ENCODE measurements at places on chromosomes 2 and 18. TPM values are rescaled to one million over a fixed set of nuclear protein-coding genes. Genes with fewer than 3 reads are reported as not detected.

- no peak for DNase-seq
- H3K4me3 ChIP-seq, result no peak overlapping the region
- H3K27ac ChIP-seq, result no peak overlapping the region
- no peaks in the 10 kb centered on the region for H3K36me3 ChIP-seq
- peaks cover 3% of the 10 kb centered on the region for H3K27me3 ChIP-seq
Measured at GRCh38 chr2:3670941-3671340, 12.9 kb downstream of the ALLC start.

DNA sequence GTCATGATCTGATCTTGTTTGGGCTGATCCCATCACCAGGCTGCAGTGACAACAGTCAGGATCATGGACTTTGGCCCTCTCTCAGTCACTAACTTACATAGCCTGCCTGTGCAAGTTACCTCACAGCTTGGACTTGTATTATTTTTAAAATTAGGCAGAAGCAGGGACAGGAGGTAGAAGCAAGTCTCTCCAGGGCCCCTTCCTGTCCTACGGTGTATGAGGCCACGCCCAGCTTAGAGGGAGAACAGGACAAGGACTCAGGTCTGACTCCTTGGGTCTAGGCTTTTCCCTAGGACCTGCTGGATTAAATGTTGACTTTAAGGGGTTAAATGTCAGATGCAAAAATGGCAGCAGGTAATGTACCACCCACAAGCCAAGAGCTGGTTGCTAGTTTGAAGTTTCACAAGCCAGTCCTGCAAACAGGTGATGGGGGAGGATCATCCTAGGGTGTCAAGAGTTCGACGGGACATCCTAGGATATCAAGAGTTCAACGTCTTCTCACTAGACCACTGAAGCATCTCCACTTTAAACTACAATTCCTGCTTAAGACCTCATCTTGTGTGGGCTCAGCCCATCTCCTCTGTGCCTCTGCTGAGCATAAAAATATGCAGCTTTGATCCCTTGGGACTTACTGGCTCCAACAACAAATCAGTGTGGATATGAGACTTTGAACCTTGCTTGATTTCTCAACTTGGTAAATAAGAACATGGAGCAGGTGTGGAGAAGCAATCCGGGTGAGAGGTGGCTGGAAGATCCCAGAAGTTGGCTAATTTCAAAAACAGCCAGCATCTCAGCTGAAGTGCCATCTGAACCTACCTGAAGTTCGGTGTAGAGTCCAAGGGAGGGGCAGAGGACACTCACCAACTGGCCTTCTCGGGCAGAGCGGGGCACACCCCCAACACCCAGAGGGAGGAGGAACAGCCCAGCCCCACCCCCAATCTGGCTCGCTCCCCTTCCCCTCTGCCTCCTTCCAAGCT, 39.5 kb downstream of the SFXN5 start:
- H3K4me3 ChIP-seq, result no peak overlapping the region
- DNase-seq, result no peak

The TCF4 gene
- total RNA-seq, result 1.9 TPM

The ANKRD62 gene
- total RNA-seq, result not detected

The TANC1 gene
- total RNA-seq, result 1.1 TPM

The PJVK gene
- 2.4 TPM for total RNA-seq

The SPP2 gene
- not detected for total RNA-seq

The UBXN4 gene
- total RNA-seq, result 104 TPM

DNA sequence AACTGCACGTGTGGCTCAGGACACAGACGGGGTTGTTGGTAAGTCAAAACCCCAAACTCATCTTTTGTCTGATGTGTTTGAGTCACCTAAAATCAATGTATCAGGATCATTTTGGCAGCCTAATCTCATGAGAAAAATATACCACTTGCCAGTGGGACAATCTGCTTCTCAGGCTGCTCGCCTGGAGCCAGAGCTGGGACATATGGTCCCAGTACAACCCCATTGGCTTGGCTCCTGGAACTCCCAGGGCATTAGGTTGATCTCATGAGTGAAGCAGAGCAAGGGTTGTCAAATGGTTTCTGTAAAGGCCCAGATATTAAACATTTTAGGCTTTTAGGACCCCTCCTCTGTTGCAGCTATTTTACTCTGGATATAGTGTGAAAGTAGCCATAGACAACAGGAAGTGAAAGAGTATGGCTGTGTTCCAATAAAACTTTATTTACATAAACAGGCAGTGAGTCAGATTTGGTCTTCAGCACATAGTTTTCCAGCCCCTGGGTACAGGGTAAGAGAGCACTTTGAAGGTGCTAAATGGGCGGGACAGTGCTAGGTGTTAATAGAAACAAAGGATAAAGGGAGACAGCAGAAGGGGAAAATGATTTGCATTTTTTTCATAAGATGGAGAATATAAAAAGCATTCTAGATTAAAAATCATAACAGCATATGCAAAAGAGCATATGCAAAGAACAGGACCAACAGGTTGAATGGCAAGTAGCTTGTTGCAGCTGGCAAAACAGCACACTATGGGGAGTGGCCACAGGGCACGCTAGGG, 290.8 kb downstream of the KCNS3 start:
- no peak for DNase-seq
- peaks cover 17% of the 10 kb centered on the region for H3K27me3 ChIP-seq
- H3K4me1 ChIP-seq, result no peaks in the 10 kb centered on the region
- no peaks in the 10 kb centered on the region for H3K36me3 ChIP-seq
- H3K4me3 ChIP-seq, result no peak overlapping the region

DNA sequence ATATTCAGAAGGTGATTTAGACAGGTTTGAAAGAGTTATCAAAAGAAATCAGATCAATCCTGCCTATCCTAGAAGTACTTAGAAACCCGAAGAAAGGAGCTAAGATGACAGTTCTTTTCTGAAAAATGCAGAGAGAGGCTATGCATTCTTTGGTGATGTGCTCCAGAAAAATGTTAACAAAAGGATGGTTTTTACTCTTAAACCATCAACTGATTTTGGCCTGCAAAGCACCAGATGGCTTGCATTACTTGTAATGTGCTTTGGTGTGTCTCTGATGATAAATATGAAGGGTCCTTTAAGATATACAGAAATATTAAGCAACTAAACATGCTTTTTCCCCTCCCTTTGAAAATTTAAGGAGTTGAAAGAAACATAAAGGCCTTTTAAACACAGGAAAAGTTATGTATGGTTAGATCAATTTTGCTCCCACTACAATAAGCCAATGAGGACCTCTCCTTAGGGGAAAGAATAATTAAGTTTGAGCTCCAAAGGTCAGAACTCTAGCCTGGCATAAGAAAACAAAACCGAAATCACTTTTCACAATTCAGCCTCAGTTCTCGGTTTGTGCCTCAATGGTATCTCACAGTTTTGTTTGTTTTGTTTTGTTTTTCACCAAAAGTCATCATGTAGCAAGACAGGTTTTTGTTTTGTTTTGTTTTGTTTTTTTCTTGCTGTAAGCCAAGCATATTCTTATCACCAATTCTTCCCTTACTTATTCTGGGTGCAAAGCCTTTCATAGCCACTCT, 302.4 kb upstream of the NT5C1B start:
- H3K27ac ChIP-seq, result no peak overlapping the region
- no peak overlapping the region for H3K4me3 ChIP-seq
- no peaks in the 10 kb centered on the region for H3K36me3 ChIP-seq

The CNTNAP5 gene
- not detected for total RNA-seq

The IER3IP1 gene
- total RNA-seq, result 11.5 TPM

GRCh38 chr18:22723773-22724172, 209.4 kb upstream of the RBBP8 start:
- H3K4me3 ChIP-seq, result no peak overlapping the region
- no peaks in the 10 kb centered on the region for H3K4me1 ChIP-seq
- DNase-seq, result no peak
- H3K27ac ChIP-seq, result no peak overlapping the region

The LCT gene
- total RNA-seq, result 0.16 TPM

GRCh38 chr2:16221461-16222010, 281.2 kb downstream of the MYCN start:
- peaks cover 5% of the 10 kb centered on the region for H3K27me3 ChIP-seq
- H3K36me3 ChIP-seq, result no peaks in the 10 kb centered on the region
- DNase-seq, result no peak

DNA sequence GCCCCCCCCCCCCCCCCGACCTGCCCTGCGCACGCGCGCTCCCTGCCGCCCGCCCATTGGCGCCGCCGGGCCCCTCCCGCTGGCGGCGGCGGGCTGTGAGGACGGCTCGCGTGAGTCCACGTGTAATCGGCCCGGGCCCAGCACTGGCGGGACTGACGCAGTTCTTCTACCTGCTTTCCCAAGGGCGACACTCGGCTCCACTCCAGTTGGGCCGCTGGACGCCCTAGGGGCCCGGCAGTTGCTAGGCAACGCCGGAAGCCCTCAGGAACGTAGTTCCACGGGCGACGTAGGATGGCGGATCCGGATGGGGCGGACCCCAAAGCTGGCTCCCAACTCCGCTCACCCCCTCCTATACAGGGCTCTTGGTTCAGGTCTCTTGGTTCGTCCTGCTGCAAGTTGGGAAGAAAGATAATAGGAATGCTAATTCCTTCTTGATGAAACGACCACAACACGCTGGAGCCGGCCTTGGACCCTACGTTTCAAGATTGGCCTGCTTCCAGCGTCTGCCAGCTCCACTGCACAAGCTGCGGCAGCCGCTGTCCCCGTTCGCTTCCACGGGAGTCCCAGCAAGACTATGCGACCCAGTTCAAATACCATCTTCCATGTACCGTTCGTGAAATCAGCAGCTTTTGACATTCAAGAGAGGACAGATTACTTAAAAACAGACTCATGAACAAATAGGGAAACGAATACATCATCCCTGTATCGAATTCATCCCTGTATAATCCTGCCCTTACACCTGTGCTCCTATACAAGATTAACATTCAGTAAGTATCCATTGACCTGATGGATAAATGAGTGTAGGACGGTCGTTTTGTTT, 415 bp upstream of the MCFD2 start:
- H3K4me3 ChIP-seq, result peak overlapping the region; percentile 93
- peak overlapping the region; percentile 62 for H3K27ac ChIP-seq
- peaks cover 49% of the 10 kb centered on the region for H3K4me1 ChIP-seq

- H3K27ac ChIP-seq, result no peak overlapping the region
- DNase-seq, result no peak
- H3K36me3 ChIP-seq, result no peaks in the 10 kb centered on the region
Measured at GRCh38 chr2:145090841-145091761, 571.2 kb upstream of the ZEB2 start.

DNA sequence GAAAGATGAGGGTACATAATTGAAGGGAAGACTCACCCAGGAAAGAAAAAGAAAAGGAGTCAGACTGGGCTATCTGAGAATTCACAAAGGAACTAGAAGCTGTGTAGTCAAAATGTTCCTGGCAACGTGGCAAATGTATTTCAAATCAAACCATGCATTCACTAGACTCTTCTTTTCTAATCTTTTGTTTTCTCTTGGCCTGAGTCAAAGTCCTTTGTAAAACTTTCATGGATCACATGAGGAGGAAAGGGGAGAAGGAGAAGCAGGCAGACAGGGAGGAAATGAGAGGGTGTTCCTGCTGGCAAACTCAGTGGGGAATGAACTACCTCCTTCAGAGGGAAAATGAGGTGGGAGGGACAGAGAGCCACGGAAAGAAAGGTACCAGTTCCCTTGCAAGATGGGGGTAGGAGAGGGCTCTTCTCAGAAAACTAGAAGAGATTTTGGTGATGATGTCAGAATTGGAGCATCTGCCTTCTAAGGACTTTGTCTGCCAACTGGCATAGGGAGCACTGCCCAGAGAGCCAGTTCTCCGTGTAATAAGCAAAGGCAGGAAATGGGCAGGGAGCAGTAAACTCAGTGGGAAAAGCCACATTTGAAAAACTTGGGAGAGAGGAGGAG, 51.4 kb downstream of the SLC8A1 start:
- H3K27ac ChIP-seq, result no peak overlapping the region
- peaks cover 2% of the 10 kb centered on the region for H3K27me3 ChIP-seq
- H3K4me1 ChIP-seq, result no peaks in the 10 kb centered on the region
- no peak for DNase-seq
- H3K4me3 ChIP-seq, result no peak overlapping the region

DNA sequence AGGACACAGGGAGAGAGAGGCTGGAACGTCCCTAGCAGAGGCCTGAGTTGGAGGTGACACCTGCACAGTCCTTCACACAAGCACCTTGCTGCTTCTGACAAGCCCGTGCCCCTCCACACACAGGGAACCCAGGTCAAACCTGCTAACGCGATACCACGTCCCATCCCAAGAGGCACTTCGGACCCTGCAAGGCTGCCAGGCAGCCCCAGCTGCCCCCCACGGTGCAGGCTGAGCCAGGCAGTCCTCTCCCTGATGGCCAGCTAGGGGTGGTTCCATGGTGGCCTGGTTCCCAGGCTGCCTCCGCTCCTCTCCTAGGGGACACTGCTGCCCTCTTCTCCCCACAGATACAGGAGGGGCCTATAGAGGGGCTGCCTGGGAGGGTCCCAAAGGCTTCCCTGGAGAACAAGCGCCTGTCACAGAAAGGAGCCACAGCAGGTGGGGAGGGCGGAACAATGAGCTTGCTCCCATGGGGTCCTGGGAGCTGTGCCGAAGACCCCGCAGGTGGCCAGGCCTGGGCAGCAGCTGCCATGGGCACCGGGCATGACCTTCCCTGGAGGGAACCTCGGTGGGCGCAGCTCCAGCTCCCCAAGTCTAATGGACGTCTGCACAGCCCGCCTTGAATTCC, 434.2 kb upstream of the MYT1L start:
- no peak overlapping the region for H3K4me3 ChIP-seq
- H3K27ac ChIP-seq, result no peak overlapping the region
- H3K27me3 ChIP-seq, result no peaks in the 10 kb centered on the region
- H3K4me1 ChIP-seq, result no peaks in the 10 kb centered on the region
- no peak for DNase-seq

DNA sequence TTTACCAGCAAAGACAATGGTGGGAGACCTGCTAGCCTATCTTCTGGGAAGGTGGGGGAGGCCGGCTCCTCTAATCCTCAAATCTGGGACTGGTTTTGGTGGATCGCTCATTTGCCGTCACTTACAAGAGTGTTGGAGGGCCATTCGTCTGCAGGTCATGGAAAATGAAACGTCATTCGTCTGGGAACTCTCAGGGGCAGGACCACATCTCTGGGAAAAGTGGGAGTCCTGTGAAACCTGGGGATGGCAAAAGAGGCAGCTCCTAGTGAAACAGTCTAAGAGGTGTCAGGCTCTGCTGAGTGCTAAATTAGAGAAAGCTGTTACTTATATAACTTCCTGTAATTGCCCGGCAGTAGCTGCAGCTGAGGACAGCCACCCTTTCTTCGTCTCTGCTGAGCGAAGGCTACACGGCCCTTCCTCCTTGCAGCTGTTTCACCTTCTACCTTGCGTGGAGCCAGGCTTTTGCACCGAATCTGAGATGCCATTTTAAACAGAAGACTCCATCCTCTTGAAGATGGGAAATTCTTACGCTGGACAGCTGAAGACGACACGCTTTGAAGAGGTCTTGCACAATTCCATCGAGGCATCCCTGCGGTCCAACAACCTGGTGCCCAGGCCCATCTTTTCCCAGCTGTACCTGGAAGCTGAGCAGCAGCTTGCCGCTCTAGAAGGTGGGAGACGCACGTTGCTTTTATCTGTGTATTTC, 22.4 kb downstream of the GREB1 start:
- H3K27me3 ChIP-seq, result peaks cover 28% of the 10 kb centered on the region
- peaks cover 5% of the 10 kb centered on the region for H3K4me1 ChIP-seq
- H3K27ac ChIP-seq, result no peak overlapping the region
- no peak for DNase-seq
- no peaks in the 10 kb centered on the region for H3K36me3 ChIP-seq

DNA sequence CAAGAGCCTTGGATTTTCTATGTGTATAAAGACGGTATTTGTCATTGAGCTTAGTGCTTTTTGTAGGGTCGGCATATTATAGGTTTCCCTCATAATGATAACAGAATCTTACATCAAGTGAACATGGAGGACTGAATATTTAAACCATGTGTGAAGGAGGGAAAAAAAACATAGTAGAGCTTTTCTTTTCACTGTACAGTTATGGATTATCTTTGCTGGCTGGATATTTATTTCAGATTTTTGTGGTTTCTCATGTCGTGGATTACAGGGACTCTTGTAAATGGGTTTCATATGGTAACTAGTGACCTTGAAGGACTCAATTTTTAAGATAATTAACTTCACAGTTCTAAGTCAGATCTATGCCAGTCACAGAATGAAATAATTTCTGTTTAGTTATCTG, 330.2 kb upstream of the NRP2 start:
- H3K27me3 ChIP-seq, result no peaks in the 10 kb centered on the region
- H3K4me3 ChIP-seq, result no peak overlapping the region
- no peak overlapping the region for H3K27ac ChIP-seq

Measured in activated CD4-positive, alpha-beta T cell treated with anti-CD3 and anti-CD28 coated beads for 36 hours (primary cell).